ENCODE measurements at places on chromosomes 2 and 18. TPM values are rescaled to one million over a fixed set of nuclear protein-coding genes. Genes with fewer than 3 reads are reported as not detected.

EVA1A gene
- total RNA-seq = 32.1 TPM

RAB6D gene
- not detected for total RNA-seq

ATP6V1B1 gene
- 1.7 TPM for total RNA-seq

ENOSF1 gene
- total RNA-seq = 39.9 TPM

SMAD7 gene
- 9.3 TPM for total RNA-seq

CNDP1 gene
- total RNA-seq = not detected

CDK15 gene
- 16.0 TPM for total RNA-seq

POTEF gene
- total RNA-seq = not detected

DNER gene
- 0.44 TPM for total RNA-seq

AQP12B gene
- not detected for total RNA-seq

PRSS56 gene
- total RNA-seq = not detected

SGPP2 gene
- not detected for total RNA-seq

LAMA3 gene
- 7.4 TPM for total RNA-seq
